ENCODE measurements at places on chromosomes 3 and 15. TPM values are rescaled to one million over a fixed set of nuclear protein-coding genes. Genes with fewer than 3 reads are reported as not detected.

Gene LRIG1
- total RNA-seq = 72.7 TPM

Gene EIF2A
- 268 TPM for total RNA-seq

Gene THSD4
- 1.6 TPM for total RNA-seq

Gene APOD
- total RNA-seq = 3.6 TPM

Gene SLC9C1
- under 0.01 TPM for total RNA-seq

Gene OR5K2
- not detected for total RNA-seq

Gene ARF4
- total RNA-seq = 130 TPM

Gene CTXN2
- total RNA-seq = 0.16 TPM

DNA sequence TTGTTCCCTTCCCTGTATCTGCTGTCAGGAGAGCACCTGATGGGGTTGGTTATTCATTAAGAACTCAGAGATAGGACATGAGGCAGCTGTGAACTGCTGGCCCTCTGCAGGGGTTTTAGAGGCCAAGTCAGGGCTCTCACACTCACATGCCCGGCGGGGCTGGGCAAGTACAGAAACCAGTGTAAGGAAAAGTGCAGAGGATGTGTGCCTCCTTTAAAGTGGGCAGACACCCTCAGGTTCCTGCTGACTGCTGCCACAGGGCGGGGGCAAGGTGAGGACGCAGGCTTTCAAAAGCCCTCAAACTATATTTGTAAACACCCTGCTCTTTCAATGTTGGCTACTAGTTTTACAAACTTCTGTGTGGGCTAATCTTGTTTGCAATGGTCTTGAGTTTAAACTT, 22.4 kb downstream of the CXCR6 start:
- no peak for DNase-seq

DNA sequence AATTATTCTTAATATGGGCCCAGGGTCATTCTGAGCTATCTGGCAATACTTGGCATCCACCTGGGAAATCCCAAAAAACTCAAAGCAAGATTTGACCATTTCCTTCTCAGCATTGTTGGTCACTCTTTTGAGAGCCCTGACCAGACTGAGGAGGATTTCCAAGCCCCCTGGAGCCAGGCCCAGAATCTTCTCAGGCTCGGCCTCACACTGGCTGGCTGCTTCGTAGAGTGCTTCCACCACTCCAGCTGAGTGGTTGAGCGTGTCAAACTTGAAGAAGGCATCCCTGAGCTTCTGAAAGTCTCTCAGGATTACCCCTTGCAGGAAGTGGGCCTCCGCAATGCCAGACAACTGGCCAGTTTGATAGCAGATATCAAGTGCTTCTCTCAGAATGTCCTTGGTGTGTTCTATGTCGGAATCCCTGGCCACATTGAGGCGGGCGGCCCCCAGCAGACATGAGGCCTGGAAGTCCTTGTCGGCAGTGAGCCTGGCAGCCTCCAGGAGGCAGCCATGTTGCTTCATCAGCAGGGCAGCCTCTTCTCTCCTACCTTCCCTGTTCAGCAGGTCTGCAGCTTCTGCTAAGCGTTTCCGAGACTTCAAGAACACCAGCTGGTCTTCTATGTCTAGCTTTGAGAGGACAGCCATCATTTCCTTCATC, 68.9 kb upstream of the DCLK3 start:
- no peak for DNase-seq

DNA sequence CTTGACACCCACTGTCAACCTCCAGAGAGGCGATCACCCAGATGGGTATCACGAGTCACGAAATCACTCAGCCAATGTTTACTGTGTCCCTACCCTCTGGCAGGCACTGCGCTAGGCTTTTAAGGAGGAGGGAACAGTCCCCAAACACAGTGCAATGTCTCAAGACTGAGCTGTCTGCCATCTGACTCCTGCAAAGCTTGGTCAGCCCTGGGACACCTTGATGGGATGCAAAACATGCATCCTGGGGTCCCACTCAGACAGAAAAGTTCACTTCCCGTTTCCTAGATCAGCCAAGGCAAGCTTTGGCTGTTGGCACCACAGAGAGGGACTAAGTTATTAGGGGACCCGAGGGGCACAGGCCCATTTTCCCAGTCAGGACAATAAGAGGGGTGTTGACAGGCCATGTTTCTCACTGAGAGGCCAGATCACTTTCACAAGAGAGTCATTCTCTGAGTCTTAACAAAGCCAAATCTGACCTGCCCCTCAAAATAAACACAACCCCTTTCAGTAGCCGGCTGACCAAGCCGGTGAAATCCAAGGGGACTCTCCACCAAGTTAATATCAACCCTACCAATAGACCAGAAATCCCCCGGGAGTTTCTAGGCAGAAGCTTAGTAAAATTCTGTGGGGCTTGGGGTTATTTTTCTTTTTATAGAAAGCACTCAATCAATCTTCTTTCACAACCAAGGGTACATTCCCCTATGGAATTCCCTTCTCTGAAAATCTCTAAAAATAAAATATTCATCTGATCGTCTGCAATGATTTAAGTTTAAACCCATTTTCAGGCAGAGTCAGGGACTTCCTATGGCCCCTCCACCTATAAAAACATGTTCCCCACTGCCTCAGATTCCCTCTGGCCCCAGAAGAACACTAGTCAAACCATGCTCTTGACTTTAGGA, 3.5 kb downstream of the RFTN1 start:
- no peak for DNase-seq

DNA sequence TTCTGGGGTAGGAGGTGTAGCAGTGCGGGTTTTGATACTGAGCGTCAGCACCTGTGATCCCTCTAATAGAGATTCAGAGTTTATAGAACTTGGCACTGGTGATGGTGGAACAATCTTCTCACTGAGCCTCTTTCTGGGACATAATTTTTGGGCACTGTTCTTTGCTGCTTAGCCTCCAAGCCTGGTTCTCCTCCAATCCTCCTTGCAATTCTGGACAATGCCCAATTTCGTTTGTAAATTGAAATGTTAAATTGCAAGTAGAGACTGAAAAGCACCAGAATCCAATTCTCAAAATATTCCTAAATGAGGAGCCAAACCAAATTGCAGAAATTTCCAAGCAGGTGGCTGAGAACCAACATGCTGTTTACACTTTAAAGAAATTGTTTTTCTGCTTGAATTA, 149.8 kb upstream of the ABI3BP start:
- no peak for DNase-seq

- no peak for DNase-seq
These were observed 3.7 kb upstream of the CCR2 start for GRCh38 chr3:46350262-46350565.

DNA sequence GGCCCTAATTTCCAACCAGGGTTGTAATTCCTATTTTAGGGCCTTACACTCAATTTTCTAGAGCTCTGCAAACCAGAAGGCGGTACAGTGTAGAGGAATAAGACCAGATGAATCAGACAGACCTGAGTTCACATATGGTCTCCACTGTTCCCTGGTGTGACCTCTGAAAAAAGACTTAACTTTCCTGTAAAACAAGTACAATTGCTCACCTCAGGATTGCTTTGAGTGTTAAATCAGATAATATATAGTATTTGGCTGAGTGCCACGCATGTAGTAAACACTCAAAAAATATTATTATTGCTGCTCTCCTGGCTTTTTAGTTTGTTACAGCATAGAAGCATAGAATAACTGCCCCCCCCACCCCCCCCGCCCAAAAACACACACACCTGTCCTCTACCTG, 51.0 kb upstream of the STT3B start:
- DNase-seq = no peak

- DNase-seq = no peak
These were observed 23.8 kb downstream of the MEX3B start for GRCh38 chr15:82021992-82022391.

DNA sequence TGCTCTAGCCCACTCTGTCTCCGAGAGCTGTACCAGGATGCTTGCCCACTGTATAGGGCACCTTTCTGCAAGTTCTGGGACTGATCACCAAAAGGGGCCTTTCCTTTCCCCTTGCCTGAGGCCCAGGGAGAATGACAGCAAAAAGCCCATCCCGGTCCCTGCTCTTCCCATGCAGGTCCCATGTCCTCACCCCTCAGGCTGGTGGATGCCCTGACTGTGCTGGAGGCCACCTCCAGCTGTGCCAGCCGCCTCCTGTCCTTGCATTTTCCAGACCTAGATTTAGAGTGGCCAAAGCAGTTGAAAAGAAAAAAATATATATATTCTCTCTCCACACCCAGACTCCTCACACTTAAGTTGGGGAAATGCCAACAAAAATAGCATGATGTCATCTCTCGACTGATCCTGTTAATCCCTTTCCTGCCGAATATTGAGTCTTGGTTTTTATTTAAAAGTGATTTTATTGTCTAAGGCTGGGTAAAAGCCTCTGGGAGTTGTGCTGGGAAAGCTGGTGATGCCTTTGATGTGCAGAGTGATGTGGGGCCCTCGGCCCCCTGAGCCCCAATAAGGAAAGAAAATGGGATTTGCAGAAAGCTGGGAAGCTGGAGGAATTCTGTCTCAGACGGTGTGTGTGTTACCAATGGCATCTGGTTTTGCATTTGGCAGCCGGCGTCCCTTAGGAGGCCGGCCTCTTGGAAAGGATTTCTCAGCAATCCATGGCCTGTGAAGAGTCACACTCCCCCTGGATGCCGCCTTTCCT, 29.3 kb upstream of the TPM1 start:
- DNase-seq = no peak

- DNase-seq = no peak
These were observed 198.5 kb upstream of the GADL1 start for GRCh38 chr3:31092748-31093589.

DNA sequence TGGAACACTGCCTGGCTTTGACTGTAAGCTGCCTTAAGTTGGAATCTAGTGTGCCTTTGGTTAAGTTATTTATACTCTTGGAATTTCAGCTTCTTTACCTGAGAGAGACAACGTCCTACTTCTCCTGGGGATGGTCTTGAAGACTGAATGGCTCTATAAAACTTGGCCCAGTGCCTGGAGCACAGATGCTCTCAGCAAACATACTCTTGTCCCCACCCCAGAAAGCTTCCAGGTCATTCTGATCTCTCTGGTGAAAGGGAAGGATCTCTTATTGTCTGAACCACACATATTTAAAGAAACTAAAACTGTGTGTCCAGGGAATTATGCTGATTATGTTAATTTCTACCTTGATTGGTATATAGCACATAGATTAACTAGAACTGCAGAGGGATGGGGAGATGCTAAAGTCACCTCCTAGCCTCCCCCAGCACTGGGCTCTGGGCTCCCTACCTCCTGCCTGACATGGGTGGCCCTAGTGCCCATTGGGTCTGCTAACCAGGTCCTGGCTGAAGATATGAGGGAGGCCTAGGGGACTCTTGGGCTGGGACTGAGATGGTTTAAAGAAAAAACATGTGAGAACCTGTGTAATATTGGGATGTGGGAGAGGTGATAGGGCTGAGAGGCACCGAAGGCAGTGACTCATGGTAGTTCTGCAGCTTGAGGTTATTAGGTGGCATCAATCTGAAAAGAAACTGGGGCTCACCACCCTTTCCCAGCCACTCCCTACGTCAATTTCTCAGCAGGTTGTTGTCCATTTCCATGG, 171.0 kb downstream of the RPLP1 start:
- no peak for DNase-seq

- DNase-seq = no peak
These were observed 37.2 kb upstream of the SLCO2A1 start for GRCh38 chr3:134066651-134067530.

GRCh38 chr15:69386284-69386683, 27.9 kb upstream of the KIF23 start:
- no peak for DNase-seq

DNA sequence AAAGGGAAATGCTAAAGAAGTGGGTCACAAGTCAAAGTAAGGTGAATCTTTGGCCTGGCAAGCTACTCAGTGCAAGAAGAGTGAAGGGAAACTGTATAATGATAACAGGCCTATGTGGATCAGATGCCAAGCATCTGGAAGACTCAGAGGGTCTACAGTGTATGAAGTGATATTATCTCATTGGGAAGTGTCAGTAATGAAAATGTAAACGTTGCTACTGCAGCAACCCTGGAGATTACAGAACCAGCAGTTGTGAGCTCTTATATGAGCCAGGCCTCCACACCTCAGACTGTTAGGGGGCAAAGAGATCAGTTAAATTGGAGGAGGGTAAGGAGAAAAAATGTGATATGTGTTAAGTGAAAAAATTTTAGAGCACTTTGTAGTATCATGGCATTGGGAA, 195.4 kb upstream of the DPH6 start:
- DNase-seq = no peak

- DNase-seq = no peak
These were observed 23.2 kb downstream of the HAPLN3 start for GRCh38 chr15:88872106-88872505.

GRCh38 chr3:177035676-177036075, 161.6 kb downstream of the TBL1XR1 start:
- DNase-seq = no peak
